Activated CD4-positive, alpha-beta T cell treated with anti-CD3 and anti-CD28 coated beads, Interleukin-2, amount 50 U/mL, for 24 hours (primary cell): ENCODE measurements at places on chromosomes 2 and 18.

DNA sequence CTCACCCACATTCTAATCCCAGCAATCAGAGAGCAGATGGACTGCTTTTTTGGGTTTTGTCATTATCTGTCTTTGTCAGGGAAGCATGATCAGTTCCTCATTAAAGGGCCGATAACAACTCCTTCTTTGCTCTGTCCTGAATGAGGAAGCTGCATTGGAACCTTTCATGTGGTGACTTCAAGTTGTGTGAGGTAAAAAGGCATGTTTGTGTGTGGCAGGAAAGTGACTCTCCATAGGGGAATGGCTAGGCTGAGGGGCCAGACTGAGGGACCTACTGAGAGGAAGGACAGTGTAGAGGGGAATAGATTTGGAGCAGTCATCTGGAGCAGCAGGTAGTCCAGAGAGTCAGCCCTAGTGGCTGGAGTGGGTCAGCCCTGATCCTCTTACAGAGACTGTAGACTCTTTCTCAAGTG, 23.6 kb upstream of the LRRTM1 start:
- DNase-seq, result no peak

DNA sequence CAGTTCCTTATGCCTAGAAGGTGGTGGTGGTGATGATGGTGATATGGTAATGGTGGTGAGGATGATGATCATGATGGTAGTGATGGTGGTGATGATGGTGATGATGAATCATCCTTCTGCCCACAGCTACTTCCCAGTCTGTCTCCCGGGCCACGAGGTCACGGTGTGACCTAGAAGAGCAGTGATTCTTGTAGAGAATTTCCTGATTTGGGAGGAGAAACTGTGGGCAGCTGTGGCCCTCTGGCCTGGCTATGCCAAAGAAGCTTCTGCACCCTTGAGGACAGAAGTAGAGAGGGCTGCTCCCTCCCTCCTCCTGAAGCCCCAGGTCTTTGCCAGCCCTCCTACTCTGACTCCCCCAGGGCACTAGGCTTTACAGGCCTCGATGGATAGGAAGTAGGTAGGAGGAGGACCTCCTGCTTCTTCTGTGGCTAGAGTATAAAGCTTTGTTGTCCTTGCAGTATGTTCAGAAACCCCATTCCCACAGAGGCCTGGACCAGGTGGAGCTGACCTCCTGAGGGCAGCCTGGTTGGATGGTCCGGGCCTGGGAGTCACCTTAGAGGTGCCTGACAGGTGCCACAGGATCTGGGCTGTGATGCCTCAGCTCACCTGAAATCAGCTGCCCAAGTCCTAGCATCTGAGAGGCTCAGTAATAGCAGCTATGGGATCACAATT, 57.9 kb upstream of the EPAS1 start:
- DNase-seq, result no peak

DNA sequence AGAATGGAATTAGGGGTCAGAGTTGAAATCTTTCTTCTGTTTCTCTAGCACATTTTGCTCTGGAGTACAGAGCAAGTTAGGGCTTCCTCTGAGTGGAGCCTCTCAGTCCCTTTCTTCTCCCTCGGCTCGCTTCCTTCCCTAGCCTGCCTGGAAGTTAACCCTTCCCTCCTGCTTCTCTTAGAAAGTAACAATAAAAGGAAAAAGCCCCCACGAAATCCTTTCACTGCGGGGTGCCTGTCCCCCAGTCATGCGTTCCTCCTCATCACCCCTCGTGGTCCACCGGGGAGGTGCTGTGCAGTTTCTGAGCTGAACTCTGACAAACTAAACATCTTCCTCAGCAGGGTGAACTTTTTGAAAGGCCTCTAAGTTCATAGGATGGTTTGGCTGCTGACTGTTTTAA, 2.0 kb downstream of the IGFBP2 start:
- no peak for DNase-seq

DNA sequence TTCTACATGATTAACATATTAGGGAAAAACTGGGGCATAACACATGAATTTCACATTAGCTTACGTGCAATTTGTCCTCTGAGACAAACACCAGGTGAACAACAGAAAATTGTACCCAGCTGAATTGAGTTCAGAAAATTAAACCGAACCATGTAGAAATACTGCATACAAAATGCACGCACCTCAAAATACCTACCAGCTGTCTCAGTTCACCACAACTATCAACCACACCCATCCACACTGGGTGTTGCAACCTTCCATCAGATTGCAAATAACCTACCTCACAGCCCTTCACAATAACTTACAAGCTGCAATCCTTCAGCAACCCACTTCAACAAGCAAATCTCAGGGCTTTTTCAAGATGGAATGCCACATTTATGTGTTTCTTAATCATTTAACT, 55.9 kb downstream of the UNC50 start:
- peak; percentile 28 for DNase-seq

DNA sequence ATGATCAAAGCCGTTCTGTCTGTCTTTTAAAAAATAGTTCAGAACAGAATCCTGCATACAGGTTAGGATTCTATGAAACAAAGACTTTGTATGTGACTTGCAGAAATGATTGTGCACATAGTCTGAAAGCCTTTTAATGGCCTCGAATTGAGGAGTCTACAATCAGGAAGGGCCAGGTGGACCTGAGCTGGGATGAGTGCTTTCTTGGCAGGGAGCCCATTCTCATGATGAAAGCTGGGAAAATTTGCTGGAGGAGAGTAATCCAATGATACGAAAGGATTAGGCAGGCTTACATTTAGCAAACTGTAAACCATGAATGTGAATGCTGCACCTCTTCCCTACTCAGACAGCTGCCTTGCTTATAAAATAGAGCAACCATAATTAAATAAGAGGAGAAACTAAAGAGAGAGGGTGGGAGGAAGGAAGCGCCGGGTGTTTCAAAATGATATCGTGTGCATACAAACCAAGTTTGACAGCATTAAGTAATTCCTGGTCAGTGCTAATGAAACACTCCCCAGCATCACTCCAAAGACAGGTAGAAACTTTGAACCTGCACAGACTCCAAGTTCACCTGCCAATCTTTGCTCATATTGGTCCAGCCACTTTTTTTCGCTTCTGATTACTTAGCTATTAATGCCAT, 23.7 kb upstream of the CXCR4 start:
- no peak for DNase-seq

GRCh38 chr2:47086571-47086970, 68.5 kb downstream of the STPG4 start:
- no peak for DNase-seq

DNA sequence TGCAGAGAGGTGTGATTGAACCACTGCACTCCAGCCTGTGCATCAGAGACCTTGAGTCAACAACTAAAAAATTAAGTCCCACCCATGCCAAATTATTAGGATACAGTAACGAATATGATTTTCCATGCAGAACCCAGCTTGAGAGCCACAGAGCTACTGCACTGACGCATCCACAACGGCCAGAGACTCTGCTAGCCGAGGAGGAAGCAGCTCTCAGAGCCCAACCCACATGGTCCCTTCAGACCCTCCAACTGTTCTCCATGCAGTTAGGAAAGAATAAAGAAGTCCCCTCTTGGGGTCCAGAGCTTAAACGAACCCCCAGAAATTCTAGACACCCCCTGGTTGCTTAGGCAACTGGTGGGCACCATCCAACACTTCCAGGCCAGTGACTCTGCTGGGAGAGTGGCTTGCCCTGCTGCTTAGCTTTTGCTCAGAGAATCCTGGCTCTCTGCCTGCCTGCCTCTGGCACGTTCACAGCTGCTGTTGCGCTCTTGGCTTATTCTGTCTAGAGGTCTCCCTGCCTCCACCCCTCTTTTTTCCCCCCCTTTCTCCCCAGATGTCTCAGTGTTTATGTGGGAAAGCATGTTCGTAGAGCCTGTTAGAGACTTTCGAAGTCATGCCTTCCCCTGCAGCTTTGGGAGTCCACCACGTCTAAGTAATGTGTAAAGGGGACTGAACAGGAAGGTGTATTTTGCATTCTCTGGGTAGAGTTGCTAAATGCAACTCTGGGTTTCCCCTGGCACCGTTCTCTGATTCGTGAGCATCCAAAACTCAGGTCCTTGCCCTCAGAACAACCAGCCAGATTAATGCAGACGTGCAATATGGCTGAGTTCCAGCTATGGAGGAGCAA, 26.0 kb upstream of the SP3 start:
- no peak for DNase-seq

GRCh38 chr2:12278217-12278750, 438.5 kb upstream of the TRIB2 start:
- no peak for DNase-seq

GRCh38 chr2:100803334-100803733, 16.6 kb upstream of the NPAS2 start:
- no peak for DNase-seq
